ENCODE measurements at places on chromosomes 7 and 10.
A peak's percentile ranks its signal among the peaks of the same experiment; 100 is the strongest.

GRCh38 chr7:114922026-114922651 lies at the start of gene MDFIC:
Gene MDFIC (plus strand): TSS chr7:114922094. CDS start chr7:114923034, 940 bp downstream.
- peak within 1 kb of the TSS; percentile 46 for H3K27ac ChIP-seq
- DNase-seq = peak; percentile 6
- H3K36me3 ChIP-seq = no peaks in the 10 kb centered on the region
- peaks cover 3% of the 10 kb centered on the region for H3K4me1 ChIP-seq

GRCh38 chr10:8183241-8183704 lies 128.8 kb downstream of the GATA3 start:
- peak; percentile 86 for DNase-seq
- peaks cover 2% of the 10 kb centered on the region for H3K4me1 ChIP-seq
- H3K27me3 ChIP-seq = no peaks in the 10 kb centered on the region

DNA sequence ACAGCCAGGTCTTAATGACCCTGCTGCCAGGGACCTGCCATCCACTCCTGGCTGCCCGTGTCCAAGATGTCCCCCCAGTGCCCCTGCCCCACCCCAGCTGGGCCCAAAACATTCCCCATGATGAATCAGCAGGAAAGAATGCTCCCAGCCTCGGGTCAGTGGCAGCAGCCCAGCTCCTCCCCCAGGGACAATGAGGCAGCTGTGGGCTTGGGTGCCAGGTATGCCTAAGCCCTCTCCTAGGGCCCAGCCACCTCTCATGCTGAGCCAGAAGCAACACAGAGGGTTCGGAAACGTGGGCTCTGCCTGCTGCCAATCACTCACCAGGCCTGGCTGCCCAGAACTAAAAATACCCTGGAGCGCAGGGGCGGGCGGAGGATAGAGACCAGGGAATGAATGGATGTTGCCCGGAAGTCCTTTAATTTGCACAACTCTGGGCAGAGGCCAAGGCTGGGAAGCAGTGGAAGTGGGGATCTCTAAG lies 1.5 kb upstream of the LOXL4 start:
- peaks cover 18% of the 10 kb centered on the region for H3K4me1 ChIP-seq
- peak; percentile 55 for DNase-seq
- H3K36me3 ChIP-seq = no peaks in the 10 kb centered on the region
- H3K4me3 ChIP-seq = no peak overlapping the region
- no peak overlapping the region for H3K27ac ChIP-seq
- no peaks in the 10 kb centered on the region for H3K27me3 ChIP-seq

- H3K4me3 ChIP-seq = no peak overlapping the region
- H3K4me1 ChIP-seq = peaks cover 2% of the 10 kb centered on the region
- H3K27me3 ChIP-seq = no peaks in the 10 kb centered on the region
Observed at GRCh38 chr7:131072505-131073091, 255.1 kb upstream of the MKLN1 start.

- H3K4me3 ChIP-seq = no peak overlapping the region
- H3K27me3 ChIP-seq = no peaks in the 10 kb centered on the region
- H3K4me1 ChIP-seq = no peaks in the 10 kb centered on the region
- H3K27ac ChIP-seq = no peak overlapping the region
- no peak for DNase-seq
Observed at GRCh38 chr7:65746398-65746669, 126.5 kb upstream of the VKORC1L1 start.

DNA sequence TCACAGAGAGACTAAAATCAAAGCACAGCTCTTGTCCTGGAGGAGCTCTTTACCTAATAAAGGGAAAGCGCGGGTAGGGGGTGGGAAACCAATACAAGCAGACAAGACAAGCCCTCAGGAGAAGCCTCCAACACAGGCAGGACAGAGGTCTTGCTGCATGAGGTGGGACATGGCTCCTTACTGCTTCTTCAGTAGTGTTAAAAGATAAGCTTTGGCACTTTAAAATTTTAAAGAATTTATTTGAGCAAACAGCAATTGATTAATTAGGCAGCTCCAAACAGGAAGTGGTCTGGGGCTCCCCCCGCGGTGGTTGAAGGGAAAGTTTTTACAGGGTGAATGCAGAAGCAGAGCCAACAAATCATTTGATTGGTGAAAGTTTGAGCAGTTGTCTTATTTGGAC lies 50.3 kb upstream of the MACC1 start:
- no peak overlapping the region for H3K4me3 ChIP-seq
- DNase-seq = no peak
- no peaks in the 10 kb centered on the region for H3K36me3 ChIP-seq
- H3K27me3 ChIP-seq = no peaks in the 10 kb centered on the region
- no peak overlapping the region for H3K27ac ChIP-seq

GRCh38 chr7:86966916-86967315 lies 92.5 kb downstream of the ELAPOR2 start:
- H3K27me3 ChIP-seq = no peaks in the 10 kb centered on the region
- H3K36me3 ChIP-seq = no peaks in the 10 kb centered on the region
- H3K4me3 ChIP-seq = no peak overlapping the region
- no peak for DNase-seq

GRCh38 chr7:129341816-129342806 lies 92.1 kb upstream of the STRIP2 start:
- H3K4me1 ChIP-seq = no peaks in the 10 kb centered on the region
- no peak overlapping the region for H3K4me3 ChIP-seq
- DNase-seq = no peak
- no peaks in the 10 kb centered on the region for H3K36me3 ChIP-seq

GRCh38 chr10:132185601-132186487 lies 904 bp upstream of the DPYSL4 start:
- peaks cover 47% of the 10 kb centered on the region for H3K27me3 ChIP-seq
- no peaks in the 10 kb centered on the region for H3K36me3 ChIP-seq
- no peak for DNase-seq

DNA sequence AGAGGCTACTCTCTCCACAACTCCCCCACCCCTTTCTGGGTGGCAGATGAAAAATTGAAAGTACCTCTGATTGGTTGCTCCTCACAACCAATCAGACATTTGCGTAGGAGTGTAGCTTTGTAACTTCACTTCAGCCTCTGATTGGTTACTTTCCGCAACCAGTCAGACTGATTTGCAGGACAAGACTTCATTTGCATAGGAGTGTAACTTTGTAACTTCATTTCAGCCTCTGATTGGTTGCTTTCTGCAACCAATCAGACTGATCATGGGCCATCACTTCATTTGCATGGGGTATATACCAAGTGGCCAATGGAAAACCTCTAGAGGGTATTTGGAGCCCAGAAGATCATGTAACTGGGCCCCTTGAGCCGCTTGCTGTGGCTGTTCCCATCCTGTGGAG lies 25.6 kb downstream of the CDNF start:
- H3K27ac ChIP-seq = no peak overlapping the region
- no peak for DNase-seq
- H3K27me3 ChIP-seq = no peaks in the 10 kb centered on the region
- no peak overlapping the region for H3K4me3 ChIP-seq
- no peaks in the 10 kb centered on the region for H3K4me1 ChIP-seq
- no peaks in the 10 kb centered on the region for H3K36me3 ChIP-seq

GRCh38 chr10:119693262-119693957 lies 32.4 kb upstream of the INPP5F start:
- no peak overlapping the region for H3K4me3 ChIP-seq
- H3K4me1 ChIP-seq = peaks cover 11% of the 10 kb centered on the region
- no peaks in the 10 kb centered on the region for H3K36me3 ChIP-seq
- H3K27ac ChIP-seq = no peak overlapping the region
- no peaks in the 10 kb centered on the region for H3K27me3 ChIP-seq
- no peak for DNase-seq

DNA sequence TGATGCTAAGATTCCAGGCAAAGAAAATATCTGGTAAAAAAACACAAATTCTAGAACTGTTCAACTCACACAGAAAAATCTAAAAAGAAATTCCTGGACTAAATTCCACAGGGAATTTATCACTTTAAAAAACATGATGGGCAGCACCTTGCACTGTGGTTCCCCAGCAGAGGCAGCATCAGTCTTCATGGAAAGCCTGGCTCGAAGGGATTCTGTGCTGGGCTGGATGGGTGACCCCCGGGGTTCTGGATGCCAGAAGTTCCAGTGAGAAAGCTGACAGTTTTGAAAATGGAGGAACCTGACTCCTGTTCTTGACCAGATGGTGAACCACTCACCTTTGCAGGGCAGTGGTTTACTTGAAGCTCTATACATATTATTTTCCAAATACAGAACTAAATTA lies 52.0 kb downstream of the RAB11FIP2 start:
- no peak for DNase-seq
- no peak overlapping the region for H3K27ac ChIP-seq
- H3K27me3 ChIP-seq = no peaks in the 10 kb centered on the region
- no peaks in the 10 kb centered on the region for H3K4me1 ChIP-seq
- H3K4me3 ChIP-seq = no peak overlapping the region
- no peaks in the 10 kb centered on the region for H3K36me3 ChIP-seq

GRCh38 chr10:103763374-103764202 lies 91.8 kb downstream of the SH3PXD2A start:
- H3K27ac ChIP-seq = no peak overlapping the region
- H3K36me3 ChIP-seq = no peaks in the 10 kb centered on the region
- H3K4me3 ChIP-seq = no peak overlapping the region
- H3K4me1 ChIP-seq = peaks cover 39% of the 10 kb centered on the region
- no peaks in the 10 kb centered on the region for H3K27me3 ChIP-seq

- H3K4me3 ChIP-seq = no peak overlapping the region
- no peaks in the 10 kb centered on the region for H3K36me3 ChIP-seq
- peaks cover 27% of the 10 kb centered on the region for H3K4me1 ChIP-seq
- no peak overlapping the region for H3K27ac ChIP-seq
- no peaks in the 10 kb centered on the region for H3K27me3 ChIP-seq
Observed at GRCh38 chr7:151694828-151695580, 175.3 kb upstream of the RHEB start.

DNA sequence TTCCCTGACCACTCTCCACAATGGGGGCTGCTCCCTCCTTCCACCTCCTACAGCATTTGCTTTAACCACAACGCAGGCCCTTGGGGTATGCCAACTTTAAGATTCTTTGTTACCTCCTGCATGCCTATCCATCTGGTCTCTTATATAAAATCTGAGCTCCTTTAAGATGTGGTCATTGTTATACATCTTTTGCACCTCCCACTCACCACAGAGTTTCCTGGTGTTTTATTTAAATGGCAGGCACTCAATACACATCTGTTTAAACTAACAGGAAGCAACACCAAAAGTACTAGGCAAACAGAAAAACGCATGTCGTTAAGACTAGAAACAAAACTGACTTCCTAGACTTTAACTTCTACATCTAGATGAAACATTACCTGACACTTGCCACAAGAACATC lies 36.3 kb downstream of the SLC25A13 start:
- H3K36me3 ChIP-seq = peaks cover 2% of the 10 kb centered on the region
- H3K4me1 ChIP-seq = no peaks in the 10 kb centered on the region
- DNase-seq = no peak
- H3K27ac ChIP-seq = no peak overlapping the region

- no peak for DNase-seq
- H3K36me3 ChIP-seq = no peaks in the 10 kb centered on the region
- H3K27ac ChIP-seq = no peak overlapping the region
- no peaks in the 10 kb centered on the region for H3K4me1 ChIP-seq
- no peak overlapping the region for H3K4me3 ChIP-seq
- H3K27me3 ChIP-seq = no peaks in the 10 kb centered on the region
Observed at GRCh38 chr7:84780158-84781124, 406.4 kb downstream of the SEMA3D start.

DNA sequence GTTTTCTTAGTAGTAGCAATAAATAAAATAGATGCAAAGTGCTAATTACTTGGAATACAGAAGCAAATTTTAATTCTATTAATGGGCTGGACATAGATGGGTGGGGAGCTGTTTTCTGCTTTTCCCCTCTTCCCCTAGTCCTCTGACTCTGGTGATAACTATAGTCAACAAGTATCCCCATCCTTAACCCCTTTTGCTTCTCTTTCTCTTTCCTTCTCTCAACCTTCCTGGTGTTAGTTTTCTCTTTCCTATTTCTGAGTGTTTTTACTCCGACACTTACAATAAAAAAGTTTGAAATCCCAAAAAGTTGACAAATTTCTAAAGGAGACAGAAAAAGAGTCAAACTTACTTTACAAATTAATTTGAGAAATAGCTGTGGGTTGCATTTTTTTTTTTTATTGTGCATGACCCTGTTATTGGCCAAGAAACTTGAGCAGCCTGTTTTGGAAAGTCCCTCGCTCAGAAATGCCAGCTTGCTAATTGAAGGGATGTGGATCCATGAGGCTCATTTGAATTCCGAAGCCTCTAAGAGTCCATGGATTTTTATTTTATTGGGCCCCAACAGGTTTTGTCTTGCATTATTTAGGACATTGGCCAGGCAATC lies 2.4 kb downstream of the FAS start:
- peaks cover 8% of the 10 kb centered on the region for H3K4me1 ChIP-seq
- H3K27ac ChIP-seq = no peak overlapping the region
- DNase-seq = no peak
- H3K36me3 ChIP-seq = no peaks in the 10 kb centered on the region

DNA sequence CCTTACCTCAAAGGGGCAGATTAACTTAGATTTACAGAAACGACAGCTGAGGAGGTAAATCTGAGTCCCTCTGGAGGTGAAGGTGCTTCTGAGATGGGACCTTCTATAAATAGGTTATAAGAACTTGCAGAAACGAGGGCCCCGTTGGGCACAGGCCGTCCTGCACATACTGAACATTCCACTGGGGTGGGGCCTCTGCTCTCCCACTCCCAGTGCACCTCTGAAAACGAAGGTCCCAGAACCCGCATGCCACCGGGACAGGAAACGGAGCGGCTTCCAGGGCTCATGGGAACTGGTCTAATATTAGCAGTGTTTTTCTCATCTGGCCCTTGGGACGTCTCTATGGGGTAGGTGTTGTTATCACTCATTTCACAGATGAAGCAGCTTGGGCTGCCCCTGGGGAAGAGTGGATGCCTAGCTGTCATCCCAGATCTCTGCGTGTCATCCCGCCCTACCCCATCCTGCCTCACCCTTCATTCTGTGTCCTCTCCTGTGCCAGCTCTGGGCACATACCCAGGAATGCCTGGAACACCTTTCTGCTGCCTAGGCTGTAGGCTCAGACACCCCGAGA lies 19.6 kb downstream of the C10orf62 start:
- no peak overlapping the region for H3K27ac ChIP-seq
- H3K4me3 ChIP-seq = no peak overlapping the region
- H3K27me3 ChIP-seq = no peaks in the 10 kb centered on the region
- DNase-seq = no peak
- no peaks in the 10 kb centered on the region for H3K4me1 ChIP-seq
- H3K36me3 ChIP-seq = no peaks in the 10 kb centered on the region

DNA sequence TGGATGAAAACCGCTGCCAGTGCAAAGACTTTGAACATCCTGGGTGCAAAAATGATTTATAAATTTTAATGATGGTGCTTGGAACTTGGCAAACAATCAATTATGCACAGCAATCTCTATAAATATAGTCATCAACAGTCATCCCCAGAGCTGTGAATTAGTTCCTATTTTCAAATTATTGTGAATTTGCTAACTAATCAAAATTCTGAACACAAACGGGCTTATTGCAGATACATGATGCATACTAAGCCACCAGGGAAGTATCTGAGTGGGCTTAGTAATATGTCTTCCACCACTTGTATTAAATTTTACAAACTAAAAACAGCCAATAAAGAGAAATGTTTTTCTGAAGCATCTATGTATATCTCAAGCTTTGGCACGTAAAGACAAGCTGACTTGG lies 165.2 kb downstream of the CALCR start:
- H3K27ac ChIP-seq = no peak overlapping the region
- H3K27me3 ChIP-seq = no peaks in the 10 kb centered on the region
- H3K4me3 ChIP-seq = no peak overlapping the region
- DNase-seq = no peak

GRCh38 chr7:97623333-97623732 lies 108.6 kb upstream of the TAC1 start:
- no peak overlapping the region for H3K4me3 ChIP-seq
- no peak overlapping the region for H3K27ac ChIP-seq
- DNase-seq = no peak
- no peaks in the 10 kb centered on the region for H3K27me3 ChIP-seq
- no peaks in the 10 kb centered on the region for H3K4me1 ChIP-seq

- no peaks in the 10 kb centered on the region for H3K4me1 ChIP-seq
- H3K36me3 ChIP-seq = no peaks in the 10 kb centered on the region
- H3K27me3 ChIP-seq = no peaks in the 10 kb centered on the region
- DNase-seq = no peak
Observed at GRCh38 chr7:16007911-16008310, 321.4 kb upstream of the MEOX2 start.
